ENCODE measurements at places on chromosomes 5 and 9. TPM values are rescaled to one million over a fixed set of nuclear protein-coding genes. Genes with fewer than 3 reads are reported as not detected.
A peak's percentile ranks its signal among the peaks of the same experiment; 100 is the strongest.

GRCh38 chr5:16574789-16575721 is 41.7 kb downstream of the RETREG1 start:
- no peak for DNase-seq
- no peak overlapping the region for H3K4me3 ChIP-seq
- H3K4me1 ChIP-seq, result peaks cover 8% of the 10 kb centered on the region
- H3K27me3 ChIP-seq, result no peaks in the 10 kb centered on the region
- no peak overlapping the region for H3K27ac ChIP-seq

DNA sequence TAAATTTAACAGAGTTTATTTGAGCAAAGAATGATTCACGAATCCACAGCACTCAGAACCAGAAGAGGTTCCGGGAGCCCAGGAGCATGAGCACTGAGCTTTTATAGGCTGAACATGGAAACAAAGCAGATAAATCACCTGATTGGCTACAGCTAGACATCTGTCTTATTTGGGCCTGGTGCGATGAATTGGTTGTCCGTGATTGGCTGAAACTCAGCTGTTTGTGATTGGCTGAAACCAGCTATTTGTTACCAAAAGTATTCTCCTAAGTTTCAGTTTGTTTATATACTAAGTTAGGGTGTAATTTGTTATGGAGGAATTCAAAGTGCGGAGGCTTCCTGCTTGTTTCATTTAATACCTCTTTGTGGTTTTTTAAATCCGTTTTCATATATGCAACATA is 15.8 kb upstream of the LCP2 start:
- H3K36me3 ChIP-seq, result no peaks in the 10 kb centered on the region
- H3K4me3 ChIP-seq, result no peak overlapping the region
- no peak overlapping the region for H3K27ac ChIP-seq
- H3K27me3 ChIP-seq, result no peaks in the 10 kb centered on the region

DNA sequence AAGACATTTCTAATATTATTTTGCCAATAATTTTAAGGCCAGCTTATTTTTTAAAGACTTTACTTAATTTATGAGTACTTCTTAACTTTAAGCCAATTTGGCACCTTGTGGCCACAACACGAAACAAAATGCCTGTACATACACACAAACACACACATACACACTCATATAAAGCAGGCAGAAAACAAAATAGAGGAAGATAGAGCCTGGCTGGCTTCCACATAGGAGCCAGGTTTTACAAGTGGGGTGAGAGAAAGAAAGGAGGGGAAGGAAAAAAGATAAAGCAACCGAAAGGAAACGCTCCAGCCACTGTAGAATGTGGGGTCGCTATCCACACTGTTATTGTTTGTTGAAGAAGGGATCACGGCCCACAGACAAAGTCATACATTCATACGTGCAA is 10.4 kb downstream of the GMCL2 start:
- no peak overlapping the region for H3K27ac ChIP-seq
- H3K4me3 ChIP-seq, result no peak overlapping the region
- no peaks in the 10 kb centered on the region for H3K27me3 ChIP-seq
- H3K4me1 ChIP-seq, result no peaks in the 10 kb centered on the region

The FAT2 gene
- total RNA-seq, result 0.12 TPM

DNA sequence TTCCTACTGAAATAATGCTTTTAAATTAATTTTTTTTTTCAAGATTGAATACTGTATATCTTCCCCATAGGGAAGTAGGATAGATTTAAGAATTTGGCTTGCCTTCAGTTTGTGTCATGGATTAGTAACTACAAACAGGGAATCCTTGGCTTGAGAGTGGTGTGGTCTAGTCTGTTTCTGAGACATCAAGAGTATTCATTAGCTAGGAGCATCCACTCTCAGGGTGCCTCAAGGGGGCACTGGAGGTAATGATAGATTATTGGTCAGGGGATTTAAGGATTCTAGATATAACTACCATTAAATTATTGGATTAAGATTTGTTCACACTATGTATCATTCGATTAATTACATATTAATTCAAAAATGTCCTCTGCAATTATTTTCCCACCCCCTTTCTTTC is 91.8 kb upstream of the TXNDC8 start:
- no peaks in the 10 kb centered on the region for H3K4me1 ChIP-seq
- DNase-seq, result no peak
- H3K4me3 ChIP-seq, result no peak overlapping the region
- no peaks in the 10 kb centered on the region for H3K36me3 ChIP-seq

GRCh38 chr5:170307575-170308465 is 10.2 kb upstream of the LCP2 start:
- DNase-seq, result peak; percentile 97
- H3K36me3 ChIP-seq, result no peaks in the 10 kb centered on the region
- no peak overlapping the region for H3K4me3 ChIP-seq
- H3K27me3 ChIP-seq, result no peaks in the 10 kb centered on the region
- H3K27ac ChIP-seq, result peak overlapping the region; percentile 62

- H3K4me3 ChIP-seq, result no peak overlapping the region
- peaks cover 9% of the 10 kb centered on the region for H3K4me1 ChIP-seq
- no peaks in the 10 kb centered on the region for H3K27me3 ChIP-seq
- no peak overlapping the region for H3K27ac ChIP-seq
- no peaks in the 10 kb centered on the region for H3K36me3 ChIP-seq
- no peak for DNase-seq
Observed at GRCh38 chr5:109707531-109707930, 17.8 kb downstream of the MAN2A1 start.

The SLC44A1 gene
- 29.4 TPM for total RNA-seq

The SURF1 gene
- 32.9 TPM for total RNA-seq

DNA sequence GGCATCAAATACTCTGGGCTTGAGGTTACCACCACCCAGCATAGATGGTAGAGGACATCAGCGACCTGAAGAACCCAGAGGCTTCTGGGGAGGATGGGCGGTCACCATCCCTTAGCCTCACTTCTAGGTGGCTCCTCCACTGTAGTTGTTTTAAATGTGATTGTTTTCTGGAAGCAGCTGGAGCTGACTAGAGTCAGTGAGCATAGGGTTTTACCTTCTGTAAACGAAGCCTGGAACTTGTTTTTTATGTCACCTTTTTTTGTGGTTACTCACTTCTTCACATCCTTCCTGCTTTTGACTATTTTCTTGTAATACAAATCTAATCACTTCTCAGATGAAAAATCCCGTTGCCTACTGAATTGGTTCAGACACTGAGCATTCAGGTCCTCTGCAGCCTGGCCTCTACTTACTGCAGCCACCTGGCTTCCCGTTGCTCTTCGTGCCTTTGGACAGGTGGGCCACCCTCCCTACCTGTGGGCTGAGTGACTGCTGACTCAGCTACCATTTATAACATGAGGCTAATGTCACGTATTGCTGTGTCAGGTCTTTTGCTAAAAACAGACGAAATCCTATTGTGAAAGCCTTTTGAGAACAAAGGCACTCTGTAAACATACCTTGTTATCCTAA is 167.8 kb downstream of the MAN2A1 start:
- H3K36me3 ChIP-seq, result no peaks in the 10 kb centered on the region
- DNase-seq, result no peak
- no peaks in the 10 kb centered on the region for H3K4me1 ChIP-seq

DNA sequence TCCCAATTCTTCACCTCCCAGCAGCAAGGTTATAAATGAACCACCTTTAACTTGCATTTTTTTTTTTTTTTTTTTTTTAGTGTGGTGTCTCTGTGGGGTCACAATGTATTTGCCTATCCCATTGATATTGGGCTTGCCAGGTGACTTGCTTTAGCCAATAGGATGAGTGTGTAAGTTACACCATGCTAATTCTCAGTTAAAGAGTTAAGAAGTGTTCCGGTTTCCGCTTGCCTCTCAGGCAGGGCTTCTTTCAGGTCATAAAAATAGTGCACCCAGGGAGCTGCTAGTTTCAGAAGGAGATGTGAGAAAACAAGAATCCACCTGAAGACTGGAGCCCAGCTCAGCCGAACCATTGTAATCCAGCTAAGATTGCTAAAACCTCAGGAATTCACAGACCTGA is 84.2 kb upstream of the PTPRD start:
- H3K4me1 ChIP-seq, result no peaks in the 10 kb centered on the region
- H3K27ac ChIP-seq, result no peak overlapping the region
- H3K36me3 ChIP-seq, result no peaks in the 10 kb centered on the region
- DNase-seq, result no peak
- H3K4me3 ChIP-seq, result no peak overlapping the region

- H3K4me3 ChIP-seq, result no peak overlapping the region
- H3K27me3 ChIP-seq, result no peaks in the 10 kb centered on the region
- H3K4me1 ChIP-seq, result no peaks in the 10 kb centered on the region
Observed at GRCh38 chr5:19584131-19584530, 403.9 kb downstream of the CDH18 start.

The TLX3 gene
- not detected for total RNA-seq

All from cardiac muscle cell (in vitro differentiated cells and primary cell).